ENCODE measurements at places on chromosomes 7 and 10.
A peak's percentile ranks its signal among the peaks of the same experiment; 100 is the strongest.

GRCh38 chr7:133183969-133184368 lies 68.9 kb upstream of the EXOC4 start:
- DNase-seq = no peak

- no peak for DNase-seq
Measured at GRCh38 chr10:127532659-127533058, 16.4 kb upstream of the NPS start.

DNA sequence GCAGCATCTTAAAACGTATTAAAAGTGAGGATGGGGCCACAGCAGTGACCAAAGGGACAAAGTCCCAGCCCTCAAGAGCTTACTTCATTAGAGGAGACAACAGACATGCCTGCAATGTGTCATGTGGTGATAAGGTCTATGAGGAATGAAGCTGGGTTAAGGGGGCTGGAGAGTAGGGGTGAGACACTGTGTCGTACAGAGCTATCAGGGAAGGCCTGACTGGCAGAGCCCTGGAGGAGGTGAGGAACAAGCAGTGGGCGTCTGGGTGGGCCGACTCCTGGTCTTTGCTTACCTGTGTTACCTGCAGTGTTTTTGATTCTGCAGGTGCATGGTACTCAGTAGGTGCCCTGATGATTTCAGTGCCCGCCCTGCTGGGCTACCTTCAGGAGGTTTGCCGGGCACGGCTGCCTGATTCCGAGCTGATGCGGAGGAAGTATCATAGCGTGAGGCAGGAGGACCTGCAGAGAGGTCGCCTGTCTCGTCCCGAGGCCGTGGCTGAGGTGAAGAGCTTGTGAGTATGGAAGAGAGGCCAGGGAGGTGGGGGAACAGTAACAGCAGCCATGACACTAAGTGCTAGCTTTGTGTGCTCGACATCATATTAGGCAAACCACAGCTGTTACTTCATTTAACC lies 7.6 kb downstream of the ZFYVE27 start:
- no peak for DNase-seq

DNA sequence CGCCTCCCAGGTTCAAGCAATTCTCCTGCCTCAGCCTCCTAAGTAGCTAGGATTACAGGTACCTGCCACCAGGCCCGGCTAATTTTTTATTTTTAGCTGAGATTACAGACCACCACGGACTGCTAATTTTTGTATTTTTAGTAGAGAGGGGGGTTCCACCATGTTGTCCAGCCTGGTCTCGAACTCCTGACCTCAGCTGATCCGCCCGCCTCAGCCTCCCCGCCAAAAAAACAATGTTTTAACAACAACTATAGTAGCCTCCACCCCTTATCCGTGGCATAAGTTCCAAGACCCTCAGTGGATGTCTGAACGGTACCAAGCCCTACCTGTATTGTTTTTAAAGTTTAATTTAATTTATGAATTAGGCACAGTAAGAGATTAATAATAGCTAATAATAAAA lies 48.2 kb downstream of the GNA12 start:
- no peak for DNase-seq

DNA sequence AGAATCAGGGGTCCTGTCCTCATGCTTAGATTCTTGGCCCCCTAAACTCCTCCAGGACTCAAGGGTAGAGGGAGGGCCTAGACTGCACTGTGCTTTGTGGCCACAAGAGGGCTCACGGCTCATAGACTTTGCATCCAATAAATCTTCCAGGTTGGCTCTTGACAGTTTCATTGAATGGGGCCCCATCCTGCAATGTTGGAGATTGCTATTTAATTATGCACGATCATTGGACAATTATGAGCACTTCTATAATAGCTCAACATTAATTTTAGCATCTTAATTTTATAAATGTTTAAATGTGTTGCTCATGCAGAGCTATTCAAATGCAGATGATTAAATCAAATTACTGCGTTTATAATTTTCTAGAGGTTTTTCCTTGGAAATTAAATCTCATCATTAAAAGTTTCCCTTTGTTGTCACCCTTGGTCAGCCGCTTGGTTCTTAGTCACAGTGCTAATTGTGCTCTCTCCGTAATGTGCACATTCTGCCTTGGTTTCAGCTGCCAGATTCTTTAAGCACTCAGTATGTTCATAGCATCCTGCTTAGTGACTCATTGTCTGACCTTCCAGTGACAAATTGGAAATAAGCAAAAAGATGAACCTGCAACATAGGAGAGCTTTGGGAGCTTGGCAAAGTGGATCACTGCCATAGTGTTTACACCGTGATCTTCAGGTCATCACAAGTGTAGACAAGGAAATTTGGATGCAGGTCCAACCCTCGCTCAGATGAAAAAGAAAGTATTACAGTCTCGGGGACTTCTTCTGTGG lies 33.4 kb upstream of the PLPP4 start:
- DNase-seq = peak; percentile 13

DNA sequence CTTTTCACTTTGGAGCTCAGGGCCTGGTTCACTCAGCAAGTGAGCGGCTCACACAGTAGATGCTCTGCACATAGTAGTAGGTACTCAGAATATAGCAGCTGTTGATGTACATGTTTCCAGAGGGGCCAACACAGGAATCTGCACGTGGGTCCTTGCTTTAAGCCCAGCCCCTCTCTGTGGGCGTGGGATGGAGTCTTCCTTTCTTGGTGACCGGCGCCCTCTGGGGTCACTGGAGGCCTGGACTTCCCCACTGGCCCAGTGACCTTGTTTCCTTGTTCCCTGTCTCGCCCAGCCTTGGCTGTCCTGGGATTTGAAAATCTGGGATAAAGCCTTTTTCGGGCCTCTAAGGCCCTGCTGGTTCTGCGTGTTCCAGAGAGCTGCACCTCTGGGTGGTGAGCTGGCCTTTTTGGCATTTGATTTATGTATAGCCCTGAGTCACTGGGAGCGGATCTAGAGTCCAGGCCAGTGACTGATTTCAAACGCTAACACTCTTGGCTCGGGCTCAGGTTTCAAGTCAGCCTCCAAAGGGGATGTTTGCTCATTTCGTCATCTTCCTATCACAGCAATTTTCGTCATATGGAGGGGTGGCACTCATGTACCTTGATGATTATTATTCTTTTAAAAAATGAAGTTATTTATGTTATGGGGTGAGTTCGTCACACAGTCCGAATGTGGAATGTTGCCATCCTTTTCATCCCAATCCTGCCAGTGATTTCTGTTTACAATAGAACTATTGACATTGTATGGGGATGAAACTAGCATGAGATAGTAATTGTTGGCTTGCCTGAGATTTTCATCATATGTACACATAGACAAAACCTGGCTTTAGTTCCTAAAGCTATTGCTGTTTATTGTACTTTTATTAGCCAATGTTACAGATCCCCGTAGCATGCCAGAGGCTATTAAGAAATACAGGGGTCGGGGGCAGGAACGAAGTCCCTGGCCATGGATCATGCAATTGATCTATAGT lies 65.5 kb downstream of the CUX1 start:
- DNase-seq = no peak

DNA sequence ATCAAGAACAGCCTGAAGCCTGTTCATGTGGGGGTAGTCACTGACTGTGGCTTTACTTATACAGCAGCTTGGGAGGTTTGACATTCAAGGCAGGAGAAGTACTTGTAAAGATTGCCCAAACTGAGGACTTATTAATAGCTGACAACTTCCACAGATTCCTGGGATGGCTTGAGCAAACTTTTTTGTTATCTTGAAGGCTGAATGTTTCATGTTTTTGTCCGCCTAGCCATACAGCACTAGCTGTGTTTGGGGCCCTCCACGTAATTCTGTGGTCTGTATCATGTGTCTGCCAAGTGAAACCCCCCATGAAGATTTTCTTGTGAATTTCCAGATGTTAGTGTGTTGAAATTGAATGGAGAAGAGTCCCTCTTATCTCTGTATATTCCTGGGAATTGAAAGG lies 38.6 kb downstream of the FAS start:
- no peak for DNase-seq

DNA sequence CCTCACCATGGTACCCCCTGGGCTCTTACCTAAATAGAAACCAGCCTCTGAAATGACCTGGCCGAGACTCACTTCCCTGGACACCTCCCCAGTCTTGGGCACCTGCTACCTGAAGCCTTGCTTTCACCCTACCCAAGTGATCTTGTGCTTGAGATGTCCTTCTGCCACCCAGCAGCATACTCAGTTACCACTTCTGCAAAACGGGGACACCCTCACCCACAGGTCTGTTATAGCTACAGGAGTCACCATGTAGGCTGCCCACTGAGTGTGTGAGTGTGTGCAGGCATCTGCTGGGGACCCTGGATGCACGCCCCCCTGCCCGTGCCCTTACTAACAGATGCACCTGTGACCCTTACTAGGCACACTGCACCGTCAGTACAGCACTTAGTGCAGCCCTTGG lies 94.8 kb upstream of the PPIF start:
- DNase-seq = no peak

- DNase-seq = no peak
Measured at GRCh38 chr10:97611473-97611872, 21.8 kb downstream of the MORN4 start.

- no peak for DNase-seq
Measured at GRCh38 chr7:5462216-5462615, 38.6 kb upstream of the TNRC18 start.

DNA sequence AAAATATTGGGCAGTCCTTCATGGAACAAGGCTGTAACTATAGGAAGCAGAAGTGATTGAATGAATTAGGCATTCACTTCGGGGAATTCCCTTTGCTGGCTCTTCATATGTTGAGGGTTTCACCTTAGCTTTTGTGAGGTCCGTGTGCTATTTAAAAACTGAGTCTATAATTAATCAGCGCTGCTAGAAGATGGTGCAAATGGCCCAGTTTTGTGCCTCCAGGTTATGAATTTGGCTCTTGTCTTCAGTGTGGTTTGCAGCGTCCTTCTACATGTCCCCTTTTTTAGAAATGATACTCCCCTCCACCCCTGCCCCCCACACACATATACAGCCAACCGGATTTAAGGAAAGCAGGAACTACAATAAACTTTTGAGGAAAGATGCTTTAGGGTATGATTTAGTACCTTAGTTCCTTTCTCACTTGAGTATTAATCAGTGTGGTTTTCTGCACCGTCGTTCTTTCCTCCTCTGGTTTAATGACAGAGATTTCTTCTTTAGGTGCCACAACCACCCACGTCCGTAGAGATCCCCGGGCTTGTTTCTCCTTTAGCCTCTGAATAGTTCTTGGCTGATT lies 110.6 kb upstream of the SAMD8 start:
- DNase-seq = no peak

- DNase-seq = no peak
Measured at GRCh38 chr7:129789652-129790051, 163.1 kb downstream of the UBE2H start.

DNA sequence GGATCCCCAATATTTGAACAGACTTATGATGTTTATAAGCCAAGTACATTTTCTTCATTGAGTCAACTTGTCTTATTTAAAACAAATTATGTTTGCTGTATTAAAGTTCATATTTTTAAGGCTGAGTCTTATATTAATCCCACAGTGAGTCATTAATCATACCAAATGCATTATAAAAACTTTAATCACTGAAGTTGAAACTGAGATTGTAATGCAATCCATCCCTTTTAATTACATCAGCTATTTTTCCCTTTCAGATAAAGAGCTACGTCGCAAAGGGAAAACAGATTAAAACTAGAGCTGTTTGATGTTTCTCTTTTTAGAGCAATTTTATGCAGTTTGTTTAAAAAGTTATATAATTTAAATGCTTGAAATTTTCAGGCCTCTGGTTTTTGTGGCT lies 183.0 kb downstream of the ARID5B start:
- no peak for DNase-seq

GRCh38 chr10:125005312-125006187 lies 63.6 kb downstream of the ZRANB1 start:
- DNase-seq = no peak

GRCh38 chr7:77975672-77976480 lies 177.3 kb downstream of the PHTF2 start:
- DNase-seq = no peak

DNA sequence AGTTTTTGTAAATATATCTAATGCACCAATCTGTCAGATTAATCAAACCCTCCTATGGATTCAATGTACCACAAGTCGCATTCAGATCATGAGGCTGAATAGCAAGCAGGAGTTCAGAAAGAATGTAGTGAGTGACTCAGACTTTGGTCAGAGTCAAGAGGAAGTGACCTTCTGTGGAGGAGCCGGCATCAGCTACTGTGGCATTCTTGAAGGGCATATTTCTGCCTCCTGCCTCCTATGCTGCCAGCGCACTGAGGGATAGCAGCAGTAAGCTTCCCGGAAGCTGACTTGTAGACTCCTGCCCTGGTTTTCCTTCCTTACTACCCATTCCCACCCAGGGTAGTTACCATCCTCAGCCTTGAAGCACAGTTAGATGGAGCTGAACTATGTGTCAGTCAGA lies 867.5 kb downstream of the NRG3 start:
- no peak for DNase-seq

DNA sequence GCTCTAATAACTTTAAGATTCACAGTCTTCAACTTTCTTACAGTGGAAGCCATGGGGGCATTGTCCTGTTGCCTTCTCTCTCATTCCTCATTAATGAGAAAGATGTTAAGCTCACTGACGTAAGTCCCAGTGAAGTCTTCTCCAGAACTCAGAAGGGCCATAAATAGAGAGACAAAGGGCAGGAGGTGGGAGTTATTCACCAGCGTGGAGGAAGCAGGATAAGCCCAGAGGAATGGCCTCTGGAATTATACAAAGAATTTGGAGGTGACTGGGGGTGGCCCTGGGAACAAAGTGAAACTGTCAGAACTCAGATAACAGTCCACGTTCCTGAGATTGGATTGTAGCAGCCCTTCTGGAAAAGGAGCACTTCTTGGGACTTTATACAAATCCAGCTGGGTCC lies 52.4 kb downstream of the SORBS1 start:
- no peak for DNase-seq

- no peak for DNase-seq
Measured at GRCh38 chr10:46547541-46548497, 8.6 kb downstream of the GPRIN2 start.

- DNase-seq = peak; percentile 27
Measured at GRCh38 chr10:25725917-25726716, 207.9 kb upstream of the MYO3A start.

- DNase-seq = no peak
Measured at GRCh38 chr7:106731187-106731586, 70.2 kb upstream of the CCDC71L start.

DNA sequence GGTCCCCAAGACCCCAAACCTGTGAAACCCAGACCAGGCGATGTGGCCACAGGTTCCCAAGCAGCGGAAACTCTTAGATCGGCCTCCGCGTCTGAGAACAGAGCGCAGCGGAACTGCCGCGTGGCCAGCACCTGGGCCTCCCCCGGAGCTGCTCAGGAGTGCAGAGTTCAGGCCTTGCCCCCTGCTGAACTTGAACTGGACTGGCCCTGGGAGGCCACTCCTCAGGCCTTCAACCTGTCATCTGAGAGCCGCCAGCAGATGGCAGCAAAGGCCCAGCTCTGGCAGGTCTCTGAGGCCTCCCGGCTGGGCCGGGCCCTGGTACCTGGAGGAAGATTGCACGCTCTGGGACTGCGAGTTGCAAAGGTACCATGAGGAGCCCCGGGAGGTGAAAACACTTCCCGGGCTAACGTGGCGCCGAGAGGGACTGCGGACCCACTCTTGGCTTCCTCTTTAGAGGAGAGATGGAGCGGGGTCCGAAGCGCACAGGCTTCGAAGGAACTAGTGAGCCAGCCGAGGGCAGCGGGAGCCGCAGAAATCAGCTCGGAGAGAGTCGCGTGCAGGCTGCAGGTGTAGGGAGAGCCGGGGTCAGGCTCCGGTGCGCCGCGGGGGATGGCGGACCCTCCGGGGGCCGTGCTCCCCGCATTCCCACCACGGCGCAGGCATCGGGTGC lies 89.2 kb downstream of the PAXIP1 start:
- DNase-seq = peak; percentile 93

- DNase-seq = peak; percentile 24
Measured at GRCh38 chr10:94402204-94402842, at the start of gene TBC1D12. Gene TBC1D12, plus strand, starts transcription at chr10:94402541. Its CDS starts 73 bp downstream, at chr10:94402614.

GRCh38 chr7:99201027-99201426 lies 6.9 kb downstream of the KPNA7 start:
- no peak for DNase-seq
